Activated CD8-positive, alpha-beta memory T cell treated with anti-CD3 and anti-CD28 coated beads for 48 hours (primary cell): ENCODE measurements at places on chromosomes 11 and 22.

DNA sequence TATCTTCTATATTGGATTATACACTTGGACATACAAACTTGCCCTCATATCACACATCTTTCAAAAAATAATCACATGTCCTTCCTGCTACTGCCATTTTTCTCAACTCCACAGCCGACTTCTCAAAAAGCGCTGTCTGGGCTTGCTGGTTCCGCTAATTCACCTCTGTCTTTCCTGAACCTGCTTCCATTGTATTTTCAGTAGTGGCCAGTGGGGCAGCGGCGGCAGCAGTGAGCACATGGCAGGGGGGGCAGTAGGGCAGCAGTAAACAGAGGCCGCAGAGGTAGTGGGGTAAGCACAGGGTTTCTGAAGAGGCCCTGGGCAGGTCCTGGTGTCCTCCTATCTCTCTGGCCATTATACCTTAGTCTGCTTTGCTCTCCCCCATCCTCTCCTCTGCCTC, 126.3 kb downstream of the RRAS2 start:
- no peak for DNase-seq

GRCh38 chr11:92296138-92296515, 71.5 kb downstream of the FAT3 start:
- DNase-seq: no peak

GRCh38 chr22:29126670-29127395, 54.0 kb downstream of the KREMEN1 start:
- no peak for DNase-seq

DNA sequence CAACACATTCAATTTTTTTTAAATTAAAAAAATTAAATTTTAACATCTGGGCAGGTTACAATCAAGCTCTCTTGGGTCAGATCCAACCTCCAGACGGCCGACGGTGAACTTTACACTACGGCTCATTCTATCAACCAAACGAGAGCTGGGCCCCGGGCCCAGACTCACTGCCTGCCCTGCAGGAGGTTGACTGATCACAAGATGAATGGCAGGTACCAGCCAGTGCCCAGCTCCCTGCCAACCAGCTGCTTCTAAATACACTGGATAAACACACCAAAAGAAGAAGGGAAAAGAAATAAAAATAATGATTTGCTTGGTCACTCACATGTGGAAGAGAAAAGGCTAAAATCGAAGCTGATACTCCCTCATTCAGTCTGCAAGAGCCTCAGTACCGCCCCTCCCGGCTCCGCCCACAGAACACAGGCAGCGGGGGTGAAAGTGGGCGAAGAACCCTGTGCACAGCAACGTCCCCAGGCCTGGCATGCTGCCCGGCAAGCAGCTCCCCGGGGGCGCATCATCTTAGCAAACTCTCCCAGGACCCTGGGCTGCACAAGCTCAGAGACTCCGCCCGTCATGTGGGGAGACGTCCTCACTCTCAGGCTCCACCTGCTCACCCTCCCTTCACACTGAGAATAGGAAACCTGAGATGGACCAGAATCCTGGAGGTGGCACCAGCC, 303.4 kb downstream of the SHANK2 start:
- no peak for DNase-seq

DNA sequence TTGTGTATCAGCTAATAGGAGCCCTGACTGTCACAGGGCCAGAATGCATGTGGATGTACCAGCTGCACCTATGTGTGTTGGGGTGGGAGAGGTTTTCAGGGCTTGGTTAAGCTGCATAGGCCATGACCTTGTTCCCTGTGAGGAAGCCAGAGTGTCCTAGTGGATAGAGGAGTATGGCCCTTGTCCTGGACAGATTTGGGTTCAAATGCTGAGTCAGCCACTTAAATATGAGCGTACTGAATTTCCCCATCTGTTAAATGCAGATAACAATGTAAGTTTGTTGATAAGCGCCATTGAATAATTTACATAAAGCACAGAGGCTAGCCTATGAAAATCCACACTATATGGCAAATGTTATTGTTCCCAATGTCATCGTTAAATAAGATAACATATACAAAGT, 74.4 kb downstream of the PANX1 start:
- no peak for DNase-seq

GRCh38 chr11:133619397-133619796, 87.1 kb upstream of the OPCML start:
- no peak for DNase-seq

GRCh38 chr11:128927683-128928336, 14.9 kb downstream of the TP53AIP1 start:
- no peak for DNase-seq

DNA sequence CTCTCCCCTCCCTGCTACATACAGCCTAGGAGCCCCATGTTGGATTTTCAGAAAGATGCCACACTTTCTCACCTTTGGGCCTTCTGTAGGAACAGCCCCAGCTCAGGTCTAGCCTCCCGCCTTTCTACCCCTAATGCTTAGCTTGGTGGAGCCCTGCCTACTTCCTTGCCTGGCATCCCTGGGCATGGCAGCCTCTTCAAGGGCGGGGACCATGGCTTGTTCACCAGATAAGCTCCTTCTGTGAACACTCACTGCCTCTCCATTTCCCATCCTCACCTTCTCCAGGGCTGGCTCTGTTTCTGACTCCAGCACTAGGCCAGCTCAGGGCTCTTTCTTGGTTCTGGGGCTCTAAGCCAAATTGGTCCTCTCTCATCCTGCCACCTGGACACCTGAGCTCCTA, 1.4 kb downstream of the SEPTIN3 start:
- DNase-seq: no peak

DNA sequence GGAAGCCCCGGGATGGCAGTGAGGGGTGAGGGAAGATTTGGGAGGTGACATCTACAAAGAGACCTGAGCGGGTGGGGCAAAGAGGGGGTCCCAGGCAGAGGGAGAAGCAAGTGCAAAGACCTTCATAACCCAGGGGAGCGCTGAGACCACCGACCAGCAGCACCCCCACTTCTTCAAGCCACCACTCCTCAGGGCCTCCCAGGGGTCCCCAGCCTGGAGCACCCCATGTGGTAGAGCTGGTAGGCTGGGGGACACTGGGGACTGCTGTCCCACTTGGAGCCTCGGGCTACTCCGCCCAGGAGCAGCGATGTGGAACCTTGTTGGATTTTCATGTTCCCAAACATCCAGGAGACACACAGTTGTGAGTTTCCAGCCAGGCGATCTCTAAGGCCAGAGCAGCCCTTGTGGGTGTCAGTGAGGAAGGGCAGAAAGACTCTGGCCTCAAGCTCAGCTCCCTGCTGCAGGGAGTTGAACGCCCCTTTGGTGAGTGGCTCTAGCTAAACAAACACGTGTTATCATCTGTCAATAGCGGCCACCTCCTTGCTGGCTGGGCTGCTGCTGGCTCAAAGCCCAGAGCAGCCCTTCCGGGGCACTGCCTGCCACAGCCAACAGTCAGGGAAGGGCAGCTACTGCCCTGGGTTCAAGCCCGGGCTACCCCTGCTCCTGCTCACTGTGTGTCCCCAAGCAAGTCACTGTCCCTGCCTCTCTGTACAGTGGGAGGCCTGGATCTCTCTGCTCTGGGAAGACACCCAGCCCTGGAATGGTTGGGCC, 25.7 kb upstream of the CHKA start:
- DNase-seq: no peak

DNA sequence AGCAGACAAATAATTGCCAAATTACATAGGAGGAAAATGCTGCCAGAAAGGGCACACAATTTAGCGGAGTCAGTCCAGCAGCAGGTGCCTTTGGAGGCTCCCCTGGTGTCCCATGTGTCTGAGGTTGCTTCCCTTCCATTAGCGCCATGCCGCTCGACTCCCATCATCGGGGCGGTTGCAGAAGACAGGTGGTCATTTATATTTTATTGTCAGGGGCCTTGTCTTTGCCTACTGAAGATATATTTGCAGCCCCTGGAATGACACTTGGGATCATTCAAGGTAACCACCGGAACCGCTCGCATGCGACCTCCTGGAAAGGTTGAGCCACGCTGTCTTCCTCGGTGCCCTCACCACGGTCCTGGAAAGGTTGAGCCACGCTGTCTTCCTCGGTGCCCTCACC, 298.3 kb downstream of the TBC1D22A start:
- DNase-seq: no peak

DNA sequence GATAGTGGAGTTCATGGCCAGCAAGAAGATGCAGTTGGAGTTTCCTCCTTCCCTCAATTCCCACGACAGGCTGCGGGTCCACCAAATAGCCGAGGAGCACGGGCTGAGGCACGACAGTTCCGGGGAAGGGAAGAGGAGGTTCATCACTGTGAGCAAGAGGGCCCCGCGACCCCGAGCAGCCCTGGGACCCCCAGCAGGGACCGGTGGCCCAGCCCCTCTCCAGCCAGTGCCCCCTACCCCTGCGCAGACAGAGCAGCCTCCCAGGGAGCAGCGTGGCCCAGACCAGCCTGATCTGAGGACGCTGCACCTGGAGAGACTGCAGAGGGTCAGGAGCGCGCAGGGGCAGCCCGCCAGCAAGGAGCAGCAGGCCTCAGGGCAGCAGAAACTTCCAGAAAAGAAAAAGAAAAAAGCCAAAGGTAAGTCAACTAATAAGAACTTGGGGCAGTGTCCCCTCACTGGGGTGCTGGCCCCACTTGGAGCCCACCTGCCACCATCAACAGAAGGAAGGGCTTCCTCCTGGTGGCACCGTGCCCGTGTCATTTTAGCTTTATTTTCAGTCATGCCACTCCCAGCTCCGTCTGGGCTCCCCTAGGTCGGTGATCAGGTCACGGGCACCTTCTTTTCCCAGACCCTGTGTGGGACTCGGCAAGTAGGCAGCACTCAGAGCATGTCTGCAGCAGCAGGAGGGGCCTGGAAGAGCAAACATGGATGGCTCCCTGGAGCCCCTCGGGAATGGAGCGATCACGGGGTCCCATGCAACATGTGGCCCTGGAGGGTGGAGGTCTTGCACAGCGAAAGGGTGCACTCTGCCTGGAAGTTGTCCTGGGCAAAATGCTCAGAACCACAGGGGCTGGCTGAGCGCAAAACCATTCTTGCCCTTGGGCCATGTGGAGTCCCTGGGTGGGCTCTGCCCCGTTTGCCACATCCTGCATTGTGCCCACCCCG, 33.3 kb downstream of the IGHMBP2 start:
- DNase-seq: no peak

DNA sequence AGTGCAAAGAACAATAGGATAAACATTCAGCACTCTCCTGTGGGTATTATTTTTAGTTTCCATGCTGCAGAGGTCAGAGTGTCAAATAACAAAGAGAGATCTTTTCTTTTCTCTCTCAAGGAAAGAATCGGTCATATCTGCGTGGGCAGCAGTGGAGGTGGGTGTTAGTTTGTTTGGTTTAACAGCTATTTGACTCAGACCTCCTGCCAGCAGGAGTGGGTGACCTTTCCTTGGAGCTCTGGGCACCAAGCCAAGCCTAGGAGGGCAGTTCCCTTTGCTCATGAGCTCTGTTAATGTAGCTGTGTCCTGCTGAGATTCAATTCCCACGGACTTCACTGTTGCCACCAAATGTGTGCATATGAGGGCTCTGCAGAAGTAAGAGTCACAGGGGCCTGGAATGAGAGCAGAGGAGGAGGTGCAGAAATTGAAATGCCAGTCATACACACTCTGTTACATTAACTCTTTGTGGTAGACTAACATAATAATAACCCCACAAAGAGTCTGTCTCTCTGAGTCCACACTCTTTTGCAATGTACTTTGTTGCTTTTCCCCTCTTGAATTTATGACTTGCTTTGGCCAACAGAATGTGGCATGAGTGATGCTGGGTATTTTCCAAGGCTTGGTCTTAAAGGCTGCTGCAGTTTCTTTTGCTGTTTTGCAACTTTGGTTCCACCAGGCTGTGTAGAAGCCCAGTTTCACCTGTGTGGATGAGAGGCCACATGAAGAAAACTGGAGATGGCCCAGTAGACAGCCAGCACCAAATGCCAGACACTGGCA, 76.0 kb upstream of the GRK3 start:
- DNase-seq: peak; percentile 49

- peak; percentile 57 for DNase-seq
Observed at GRCh38 chr11:47373876-47374719, 4.2 kb downstream of the SPI1 start.

DNA sequence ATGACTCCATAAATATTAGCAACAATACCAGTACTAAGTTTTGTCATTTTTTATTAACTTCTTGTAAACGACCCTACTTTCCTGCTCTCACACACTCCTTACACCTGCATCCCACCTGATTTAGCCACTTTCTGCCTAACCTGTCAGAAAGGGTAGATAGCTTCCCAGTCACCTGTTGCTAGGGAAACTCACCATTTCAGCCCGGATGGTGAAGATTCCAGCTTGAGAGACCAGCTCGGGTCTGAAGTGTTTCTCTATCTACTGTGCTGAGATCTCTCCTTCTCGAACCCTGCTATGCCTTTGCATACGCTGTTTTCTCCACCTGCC, at the start of gene PARVG:
Gene PARVG (plus strand): TSS at position 220 of the 327 bp plus-strand sequence. CDS start 2,405 bp downstream, outside the sequence.
- DNase-seq: no peak

- no peak for DNase-seq
Observed at GRCh38 chr11:92225125-92225567, 528 bp downstream of the FAT3 start.

- no peak for DNase-seq
Observed at GRCh38 chr11:116963813-116964212, 126.4 kb upstream of the APOA1 start.

GRCh38 chr11:30487200-30487898, 98.8 kb downstream of the MPPED2 start:
- DNase-seq: no peak

DNA sequence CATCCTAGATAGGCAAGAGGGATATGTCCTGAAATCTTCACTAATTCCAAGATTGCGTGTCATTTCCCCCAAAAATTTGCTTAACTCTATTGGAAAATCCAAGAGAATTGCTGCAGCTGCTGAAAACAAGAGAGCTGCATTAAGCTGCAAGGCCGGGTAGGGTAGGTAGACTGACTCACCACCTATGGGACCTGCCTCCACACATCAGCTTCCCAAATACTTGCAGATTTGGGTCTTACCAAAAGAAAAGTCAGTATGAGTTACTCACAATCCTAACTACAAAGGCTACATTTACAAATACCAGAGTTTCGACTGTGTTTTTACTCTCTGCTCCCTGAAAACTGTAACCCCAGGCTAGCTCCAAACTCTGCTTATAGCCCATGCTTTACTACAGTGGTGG, 142.5 kb upstream of the TEAD1 start:
- DNase-seq: no peak

GRCh38 chr11:87628957-87629356, 546.3 kb downstream of the RAB38 start:
- no peak for DNase-seq

- no peak for DNase-seq
Observed at GRCh38 chr22:22208652-22209051, 35.9 kb upstream of the VPREB1 start.

DNA sequence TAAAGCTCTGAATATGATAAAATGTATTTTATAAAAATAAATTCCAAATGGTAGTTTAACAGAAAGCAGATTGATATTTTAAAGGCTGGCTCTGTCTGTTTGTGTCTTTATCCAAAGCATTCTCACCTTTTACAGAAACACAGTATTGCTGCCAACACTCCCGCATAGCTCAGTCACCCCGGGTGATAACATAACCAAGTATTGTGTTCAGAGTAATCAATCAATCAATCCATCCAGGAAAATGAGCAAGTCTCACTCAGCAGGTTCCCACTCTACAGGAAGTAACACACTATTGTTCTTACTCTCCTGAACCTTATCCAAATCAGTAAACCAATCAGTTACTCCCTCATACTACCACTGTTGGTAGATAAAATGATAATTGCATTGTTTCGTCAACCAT, 203.4 kb downstream of the LRRC4C start:
- no peak for DNase-seq
